ENCODE measurements at places on chromosomes 3 and 15.

DNA sequence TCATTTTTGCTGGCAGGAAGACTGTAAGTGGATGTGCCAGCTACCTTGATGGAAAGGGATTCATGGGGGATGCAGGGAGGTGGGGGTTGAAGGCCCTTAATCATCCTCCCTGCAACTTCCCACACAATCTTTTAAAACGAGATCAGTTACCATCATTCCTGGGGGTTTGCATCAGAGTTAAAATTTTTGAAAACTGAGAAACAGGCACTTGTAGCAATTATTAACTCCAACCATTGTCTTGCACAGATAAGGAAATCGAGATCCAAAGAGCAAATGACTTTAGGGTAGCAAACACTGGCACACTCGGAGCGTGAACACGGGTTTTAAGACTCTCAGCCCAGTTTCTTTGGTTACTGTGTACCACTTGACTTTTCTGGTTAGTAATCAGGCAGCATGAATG is 41.9 kb downstream of the GPD1L start:
- no peak for DNase-seq

DNA sequence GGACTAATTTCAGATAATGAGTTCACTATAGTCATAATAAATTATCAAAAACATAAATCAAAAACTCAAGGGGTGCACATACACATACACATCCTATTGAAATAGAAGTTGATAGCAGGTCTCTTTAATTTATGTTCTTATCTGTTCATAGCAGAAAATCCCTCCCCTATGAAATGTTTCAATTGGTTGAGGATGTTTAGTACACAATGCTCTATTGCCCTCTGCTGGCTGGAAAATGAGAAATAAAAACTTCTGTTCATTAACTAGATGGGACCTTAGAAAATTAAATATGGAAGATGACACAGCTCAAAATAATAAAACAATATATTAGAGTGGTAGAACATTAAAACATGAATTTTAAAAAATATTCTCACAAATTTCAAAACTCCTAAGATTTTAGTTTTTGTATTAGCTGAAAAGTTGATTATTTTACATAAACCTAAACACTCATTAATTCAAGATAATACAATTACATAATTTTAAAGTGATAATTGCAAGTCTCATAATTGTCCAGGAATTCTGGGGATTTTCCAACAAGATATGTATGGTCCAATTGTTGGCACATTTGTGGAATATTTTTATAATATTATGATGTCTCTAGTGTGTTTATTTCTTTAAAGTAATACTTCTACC is 735.0 kb downstream of the ROBO1 start:
- no peak for DNase-seq

DNA sequence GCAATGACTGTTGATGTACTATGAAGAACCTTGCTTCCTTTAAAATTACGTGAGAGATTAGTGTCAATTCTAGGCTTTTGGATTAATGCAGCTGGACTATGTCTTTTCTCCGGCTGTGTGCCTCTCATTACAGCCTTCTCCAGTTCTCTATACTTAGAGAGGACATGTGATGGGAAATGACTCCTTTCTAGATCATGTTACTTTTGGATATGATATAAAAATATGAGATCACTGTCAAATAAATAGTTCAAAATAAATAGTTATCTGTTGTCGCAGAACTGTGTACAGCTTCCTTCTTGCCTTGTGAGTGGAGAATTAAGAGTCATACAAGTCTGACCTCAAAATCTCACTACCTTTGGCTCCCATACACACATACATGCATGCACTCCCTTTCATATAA is 592.4 kb downstream of the DIPK2A start:
- no peak for DNase-seq

GRCh38 chr3:66018057-66019033 is 20.4 kb downstream of the MAGI1 start:
- no peak for DNase-seq

DNA sequence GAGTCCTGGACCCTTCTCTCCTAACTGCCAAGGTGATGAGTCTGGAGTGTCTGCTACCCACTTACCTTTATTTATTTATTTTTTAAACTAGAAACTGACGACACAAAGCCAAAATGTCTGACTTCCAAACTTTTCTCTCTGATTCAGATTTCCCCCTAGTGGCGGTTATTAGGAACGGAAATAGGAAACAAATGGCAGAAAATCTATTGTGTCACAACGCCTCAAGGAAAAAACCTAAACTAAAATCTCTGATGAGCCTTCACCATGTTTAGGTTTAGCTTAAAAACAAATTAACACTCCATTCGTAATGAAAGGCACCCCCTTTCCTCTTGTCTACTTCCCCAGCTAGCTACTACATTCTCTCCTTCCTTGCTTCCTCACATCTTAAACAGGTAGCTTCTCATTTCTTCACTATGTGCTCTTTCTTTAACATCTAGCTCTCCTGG is 94.0 kb upstream of the MEX3B start:
- no peak for DNase-seq

GRCh38 chr15:90138071-90138833 is 36.0 kb upstream of the IDH2 start:
- no peak for DNase-seq

- DNase-seq = no peak
Observed at GRCh38 chr3:5072100-5072816, 49.8 kb upstream of the ARL8B start.

GRCh38 chr3:108133858-108134554 is 43.2 kb upstream of the CD47 start:
- DNase-seq = no peak

- DNase-seq = no peak
Observed at GRCh38 chr15:74445816-74446763, 12.3 kb upstream of the SEMA7A start.
